ENCODE measurements at places on chromosomes 2 and 18.

GRCh38 chr2:9200633-9201015, 6.0 kb upstream of the ASAP2 start:
- no peak for DNase-seq

- no peak for DNase-seq
These were observed 189.7 kb upstream of the REV1 start for GRCh38 chr2:99679518-99679917.

- DNase-seq, result no peak
These were observed 439.8 kb downstream of the RNF144A start for GRCh38 chr2:7356909-7357584.

GRCh38 chr2:55986700-55987440, 63.3 kb upstream of the EFEMP1 start:
- no peak for DNase-seq

- no peak for DNase-seq
These were observed 161.3 kb downstream of the UBE2E3 start for GRCh38 chr2:181141676-181142075.

DNA sequence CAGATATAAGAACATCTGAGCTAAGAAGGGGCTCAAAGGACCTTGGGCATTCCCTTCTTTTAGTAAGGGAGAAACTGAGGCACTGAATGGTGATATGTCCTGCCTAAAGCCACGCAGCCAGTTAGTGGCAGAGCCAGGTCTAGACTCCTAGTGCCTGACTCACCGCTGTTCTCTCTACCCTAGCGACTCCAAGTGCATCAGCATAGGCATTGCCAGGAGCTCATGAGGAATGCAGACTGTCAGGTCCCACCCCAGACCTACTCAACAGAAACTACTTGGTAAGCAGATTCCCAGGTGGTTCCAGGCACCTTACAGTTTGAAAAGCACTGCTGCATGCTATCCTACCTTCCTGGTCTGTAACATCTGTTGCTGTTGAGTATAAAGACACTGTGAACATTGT, 158.9 kb downstream of the MSH2 start:
- DNase-seq, result no peak

GRCh38 chr2:200534572-200534971, 8.6 kb downstream of the SGO2 start:
- no peak for DNase-seq

DNA sequence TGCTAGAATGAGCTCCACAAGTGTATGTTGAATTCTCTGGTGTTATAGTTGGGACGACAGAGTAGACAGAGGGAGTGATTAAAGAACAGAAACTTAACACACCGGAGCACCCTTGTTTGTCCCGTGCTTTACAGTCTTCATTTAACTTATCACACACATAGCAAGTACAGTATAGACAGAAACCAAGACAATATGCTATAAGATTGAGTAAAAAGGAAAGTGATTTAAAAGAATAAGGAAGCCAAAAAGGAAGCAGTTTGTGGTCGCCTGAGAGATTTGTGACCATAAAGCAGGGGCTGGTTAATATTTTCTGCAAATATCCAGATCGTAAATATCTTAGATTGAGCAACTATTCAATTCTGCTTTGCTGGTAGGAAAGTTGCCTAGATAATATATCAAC, 1128.4 kb downstream of the TSN start:
- no peak for DNase-seq

DNA sequence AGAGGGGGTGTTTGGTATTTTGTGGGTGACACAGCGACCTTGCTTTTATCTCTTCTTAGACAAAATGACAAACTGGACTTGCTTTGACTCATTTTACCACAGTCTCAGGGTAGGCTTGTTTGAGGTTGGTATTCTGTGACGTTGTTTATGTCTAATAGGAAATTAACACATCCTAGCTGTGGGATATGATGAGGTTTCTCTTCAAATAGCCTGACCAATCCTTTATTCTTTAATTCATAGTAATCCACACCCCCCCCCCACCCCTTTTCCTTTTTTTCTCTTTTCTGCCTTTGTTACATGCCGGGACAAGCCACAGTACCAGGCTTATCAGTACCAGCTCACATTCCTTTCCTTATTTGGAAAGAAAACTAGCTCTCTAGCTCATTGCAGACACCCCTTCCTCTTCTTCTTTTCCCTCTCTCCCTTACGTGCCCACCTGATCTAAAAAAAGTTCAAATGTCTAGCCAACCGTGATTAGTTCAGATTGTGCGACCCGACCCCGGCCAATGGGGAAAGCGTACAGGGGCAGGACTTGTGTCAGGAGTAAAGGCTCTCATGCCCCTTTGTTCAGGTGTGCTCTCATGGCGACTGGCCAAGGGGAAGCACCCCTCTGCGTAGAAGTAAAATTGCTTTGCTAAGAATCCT, 52.2 kb upstream of the PTPRM start:
- no peak for DNase-seq
